KG1 (cell line): ENCODE measurements at places on chromosomes 7 and 10.

DNA sequence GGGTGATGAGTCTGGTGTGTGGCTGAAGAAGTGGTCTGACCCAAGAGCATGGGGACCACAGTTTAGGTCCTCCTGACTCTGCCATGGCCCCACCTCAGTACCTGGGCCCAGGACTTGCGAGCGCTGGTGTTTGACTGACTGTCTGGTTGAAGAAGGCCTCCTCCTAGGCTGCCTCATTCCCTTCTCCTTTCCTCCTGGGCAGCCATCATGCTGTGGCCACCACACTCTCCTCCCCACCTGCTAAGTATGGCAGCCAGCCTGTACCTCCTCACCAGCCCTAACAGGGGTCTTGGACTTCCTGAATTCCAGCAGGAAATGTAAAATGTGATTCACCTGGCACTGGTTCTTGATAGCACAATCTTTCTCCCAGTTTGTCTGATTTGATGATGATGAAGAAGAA lies 156.8 kb upstream of the GPR26 start:
- no peak for DNase-seq

GRCh38 chr7:79984210-79984609 lies 150.4 kb upstream of the GNAI1 start:
- no peak for DNase-seq

- no peak for DNase-seq
These were observed 2.2 kb downstream of the TRIL start for GRCh38 chr7:28955718-28956607.

- no peak for DNase-seq
These were observed 430.7 kb downstream of the PARD3 start for GRCh38 chr10:34384372-34384771.

DNA sequence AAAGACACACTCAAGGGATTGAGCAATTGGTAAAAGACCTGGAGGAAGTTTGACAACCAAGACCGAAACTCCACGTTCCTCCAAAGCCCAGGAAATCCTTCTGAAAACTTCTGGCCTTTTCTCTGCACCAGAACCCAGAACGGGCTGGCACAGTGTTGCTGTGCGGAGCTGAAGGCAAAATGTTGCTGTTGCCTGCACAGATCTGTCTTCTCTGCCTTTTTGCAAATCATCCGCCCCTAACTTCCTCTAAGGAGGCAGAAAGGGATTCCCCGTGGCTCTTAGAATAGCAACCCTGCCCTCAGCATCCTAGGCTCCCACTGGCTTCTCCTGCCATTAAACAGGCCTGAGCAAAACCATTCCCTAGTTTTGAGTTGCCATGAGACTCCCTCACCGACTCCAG lies 44.9 kb downstream of the FIGNL1 start:
- no peak for DNase-seq

DNA sequence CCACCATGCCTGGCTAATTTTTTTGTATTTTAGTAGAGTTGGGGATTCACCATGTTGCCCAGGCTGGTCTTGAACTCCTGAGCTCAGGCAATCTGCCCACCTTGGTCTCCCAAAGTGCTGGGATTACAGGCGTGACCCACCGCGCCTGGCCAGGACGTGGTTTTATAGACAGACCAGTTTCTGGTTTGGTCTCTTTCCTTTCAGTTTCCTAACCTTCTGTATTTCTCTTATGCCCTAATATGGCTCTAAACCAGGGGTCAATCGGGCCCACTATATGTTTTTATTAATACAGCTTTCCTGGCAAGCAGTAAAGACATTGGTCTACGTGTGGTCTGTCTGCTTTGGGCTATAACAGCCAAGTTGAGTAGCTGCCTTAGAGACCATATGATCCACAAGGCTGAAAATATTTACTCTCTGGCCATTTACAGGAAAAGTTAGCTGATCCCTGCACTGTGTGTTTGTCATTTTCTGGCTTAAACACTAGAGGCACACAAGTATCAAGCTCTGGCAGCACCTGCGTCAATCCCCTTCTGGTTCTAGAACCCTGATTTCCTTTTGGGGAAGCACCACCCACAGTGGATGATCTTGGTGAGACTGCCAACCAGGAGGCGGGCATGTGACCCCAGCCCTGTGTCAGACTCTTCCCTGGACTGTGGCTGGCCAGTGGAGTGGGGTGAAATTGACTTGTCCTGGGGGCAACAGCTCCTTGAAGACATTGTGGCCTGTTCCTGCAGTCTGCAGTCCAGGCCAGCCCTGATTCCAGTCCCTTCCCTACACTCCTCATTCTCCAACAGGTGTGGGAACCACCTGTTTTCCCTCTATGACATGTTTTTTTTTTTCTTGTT lies 497.2 kb downstream of the PLXNA4 start:
- DNase-seq, result no peak

- DNase-seq, result no peak
These were observed 84.2 kb downstream of the REEP3 start for GRCh38 chr10:63605197-63605967.

- no peak for DNase-seq
These were observed 100.0 kb upstream of the EGR2 start for GRCh38 chr10:62916141-62916603.

DNA sequence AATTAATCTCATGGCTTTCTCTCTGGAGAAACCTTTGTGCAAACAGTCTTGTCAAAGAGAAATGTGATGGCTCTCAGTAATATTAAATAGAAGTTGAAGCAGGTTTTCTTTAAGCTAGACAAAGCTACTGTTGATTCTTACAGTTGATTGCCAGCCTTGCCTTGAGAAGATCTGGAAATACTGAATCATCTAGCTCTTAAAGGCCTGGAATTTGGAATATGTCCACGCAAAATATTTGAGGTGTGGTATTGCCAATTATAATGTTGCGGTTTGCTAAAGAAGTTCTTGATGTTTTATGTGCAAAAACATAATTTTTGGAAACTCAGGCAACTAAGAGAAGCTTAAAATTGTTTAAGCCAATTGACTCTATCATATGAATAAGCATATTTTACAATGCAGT lies 371.9 kb downstream of the PHF14 start:
- DNase-seq, result no peak

DNA sequence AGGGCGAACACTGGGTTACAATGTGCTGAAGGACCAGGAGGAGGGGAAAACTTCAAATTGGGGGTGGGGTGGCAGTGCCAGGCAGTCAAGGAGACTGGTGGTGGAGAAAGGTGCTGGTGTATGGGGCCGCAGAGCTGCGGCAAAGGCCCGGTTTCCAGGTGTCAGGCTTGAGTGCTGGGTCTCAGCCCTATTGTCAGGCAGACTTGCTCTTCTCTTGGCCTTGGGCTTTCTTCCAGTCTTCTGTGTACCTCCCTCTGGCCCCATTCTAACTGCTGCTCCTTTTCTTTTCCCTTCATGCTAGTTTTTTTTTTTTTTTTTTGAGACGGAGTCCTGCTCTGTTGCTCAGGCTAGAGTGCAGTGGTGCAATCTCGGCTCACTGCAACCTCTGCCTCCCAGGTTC lies 51.0 kb downstream of the POLR3A start:
- no peak for DNase-seq
